ENCODE measurements at places on chromosomes 11 and 22.

- no peak for DNase-seq
Measured at GRCh38 chr22:37425800-37426705, 1.2 kb downstream of the ELFN2 start.

- no peak for DNase-seq
Measured at GRCh38 chr22:17633217-17633997, 4.9 kb upstream of the ATP6V1E1 start.

- no peak for DNase-seq
Measured at GRCh38 chr11:4658629-4659445, 15.1 kb downstream of the OR51E1 start.

DNA sequence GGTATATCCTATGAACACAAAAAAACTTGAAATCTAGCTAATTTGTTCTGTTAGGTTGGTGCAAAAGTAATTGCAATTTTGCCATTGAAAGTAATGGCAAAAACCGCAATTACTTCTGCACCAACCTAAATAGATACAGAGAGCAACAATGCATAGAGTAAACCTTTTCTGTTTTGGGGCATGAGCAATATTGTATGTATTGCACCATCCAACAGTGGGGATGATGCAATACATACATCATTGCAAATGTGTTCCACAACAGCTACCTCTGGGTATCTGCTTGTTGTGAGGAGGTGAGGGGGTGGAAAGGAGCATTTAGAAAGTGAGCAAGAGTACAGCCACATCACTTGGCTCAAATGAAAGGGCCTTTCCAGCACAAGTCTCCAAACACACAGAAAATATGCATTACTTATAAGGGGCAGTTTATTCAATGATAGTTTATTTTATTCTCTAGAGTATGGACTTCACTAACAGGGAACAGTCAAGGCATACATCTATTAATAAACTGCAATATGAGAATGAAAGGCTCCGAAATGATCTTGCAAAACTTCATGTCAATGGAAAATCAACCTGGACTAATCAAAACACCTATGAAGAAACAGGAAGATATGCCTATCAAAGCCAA lies 77.3 kb downstream of the DEUP1 start:
- no peak for DNase-seq

GRCh38 chr22:38510416-38510970 lies 4.4 kb upstream of the DDX17 start:
- DNase-seq: no peak

GRCh38 chr11:114044042-114044871 lies 15.3 kb upstream of the ZBTB16 start:
- DNase-seq: no peak

GRCh38 chr22:24992946-24993345 lies 40.4 kb downstream of the KIAA1671 start:
- no peak for DNase-seq

- no peak for DNase-seq
Measured at GRCh38 chr11:118216621-118217481, 8.0 kb downstream of the JAML start.

DNA sequence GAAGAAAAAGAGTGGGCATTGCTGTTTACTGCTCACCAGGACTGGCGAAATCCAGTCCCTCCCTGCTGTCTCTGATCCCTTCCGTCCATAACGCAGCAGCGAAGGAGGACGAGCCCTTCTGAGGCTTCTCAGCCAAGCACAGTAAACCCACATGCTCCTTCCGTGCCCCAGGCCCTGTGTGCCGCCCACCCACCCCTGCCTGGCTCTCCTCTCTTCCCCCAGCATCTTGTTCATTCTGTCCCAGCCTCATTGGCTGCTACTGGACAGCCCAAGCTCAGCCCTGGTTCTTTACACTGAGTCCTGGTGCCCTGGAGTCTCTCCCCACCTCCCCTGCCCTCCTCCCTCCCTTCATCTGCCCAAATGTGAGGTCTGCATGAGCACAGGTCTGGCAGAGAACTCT lies 559.7 kb downstream of the BRD1 start:
- no peak for DNase-seq

Measured in vagina (tissue), 2 donors.